GM23248 (cell line): ENCODE measurements at places on chromosomes 11 and 22. TPM values are rescaled to one million over a fixed set of nuclear protein-coding genes. Genes with fewer than 3 reads are reported as not detected.

GRCh38 chr11:10291801-10292638 lies 2.0 kb downstream of the SBF2 start:
- no peaks in the 10 kb centered on the region for H3K36me3 ChIP-seq
- H3K4me1 ChIP-seq = peaks cover 24% of the 10 kb centered on the region
- no peaks in the 10 kb centered on the region for H3K27me3 ChIP-seq
- H3K27ac ChIP-seq = peak overlapping the region; percentile 90

ARHGAP42 gene
- 2.3 and 2.7 TPM in 2 replicates for total RNA-seq

HIRA gene
- 18.6 and 24.2 TPM in 2 replicates for total RNA-seq

GRCh38 chr11:19664886-19665548 lies 47.6 kb upstream of the NAV2 start:
- no peaks in the 10 kb centered on the region for H3K36me3 ChIP-seq
- peak overlapping the region; percentile 54 for H3K27ac ChIP-seq
- H3K27me3 ChIP-seq = no peaks in the 10 kb centered on the region
- peak overlapping the region; percentile 38; the same call in 1 of the 2 replicates for H3K4me3 ChIP-seq

GRCh38 chr11:56967726-56968125 lies 21.0 kb upstream of the OR5AK2 start:
- no peak overlapping the region for H3K4me3 ChIP-seq
- DNase-seq = no peak
- H3K4me1 ChIP-seq = no peaks in the 10 kb centered on the region
- no peaks in the 10 kb centered on the region for H3K36me3 ChIP-seq
- H3K27me3 ChIP-seq = no peaks in the 10 kb centered on the region

C11orf54 gene
- total RNA-seq = 12.5 and 13.7 TPM in 2 replicates
